ENCODE measurements at places on chromosomes 12 and 14. TPM values are rescaled to one million over a fixed set of nuclear protein-coding genes. Genes with fewer than 3 reads are reported as not detected.

SLC8B1 gene
- 2.6 TPM for total RNA-seq

DNA sequence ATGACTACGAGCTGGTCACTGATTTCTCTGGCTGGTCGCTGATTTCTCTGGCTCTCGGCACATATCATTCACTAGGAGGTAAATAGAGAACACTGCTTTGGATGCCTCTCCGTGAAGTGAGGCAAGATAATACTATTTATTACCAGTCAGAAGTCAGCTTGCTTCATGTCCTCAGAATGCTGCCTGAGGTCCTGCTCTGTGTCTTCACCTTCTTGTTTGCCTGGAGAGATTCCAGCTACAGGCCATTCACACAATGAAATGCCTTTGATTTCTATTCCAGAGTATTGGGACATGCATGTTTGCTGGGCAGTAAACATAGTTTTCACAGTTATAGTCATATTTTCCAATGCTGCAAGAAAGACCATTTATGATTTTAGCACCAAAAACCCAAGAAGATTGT lies 106.7 kb downstream of the AEBP2 start:
- DNase-seq, result no peak

RGS6 gene
- not detected for total RNA-seq

- DNase-seq, result no peak
Measured at GRCh38 chr12:82359115-82359478, 768 bp downstream of the METTL25 start.

- DNase-seq, result no peak
Measured at GRCh38 chr12:109563291-109564284, 9.7 kb downstream of the MMAB start.
